CD4-positive, alpha-beta T cell treated with Interleukin-2 at 100 ng/mL for 4 hours (primary cell): ENCODE measurements at places on chromosomes 3 and 15.

DNA sequence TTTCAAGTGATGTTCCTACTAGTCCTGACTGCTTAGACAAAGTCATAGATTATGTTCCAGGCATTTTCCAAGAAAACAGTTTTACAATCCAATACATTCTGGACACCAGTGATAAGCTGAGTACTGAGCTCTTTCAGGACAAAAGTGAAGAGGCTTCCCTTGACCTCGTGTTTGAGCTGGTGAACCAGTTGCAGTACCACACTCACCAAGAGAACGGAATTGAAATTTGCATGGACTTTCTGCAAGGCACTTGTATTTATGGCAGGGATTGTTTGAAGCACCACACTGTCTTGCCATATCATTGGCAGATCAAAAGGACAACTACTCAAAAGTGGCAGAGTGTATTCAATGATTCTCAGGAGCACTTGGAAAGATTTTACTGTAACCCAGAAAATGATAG lies 3.8 kb downstream of the TIPARP start:
- DNase-seq = no peak

DNA sequence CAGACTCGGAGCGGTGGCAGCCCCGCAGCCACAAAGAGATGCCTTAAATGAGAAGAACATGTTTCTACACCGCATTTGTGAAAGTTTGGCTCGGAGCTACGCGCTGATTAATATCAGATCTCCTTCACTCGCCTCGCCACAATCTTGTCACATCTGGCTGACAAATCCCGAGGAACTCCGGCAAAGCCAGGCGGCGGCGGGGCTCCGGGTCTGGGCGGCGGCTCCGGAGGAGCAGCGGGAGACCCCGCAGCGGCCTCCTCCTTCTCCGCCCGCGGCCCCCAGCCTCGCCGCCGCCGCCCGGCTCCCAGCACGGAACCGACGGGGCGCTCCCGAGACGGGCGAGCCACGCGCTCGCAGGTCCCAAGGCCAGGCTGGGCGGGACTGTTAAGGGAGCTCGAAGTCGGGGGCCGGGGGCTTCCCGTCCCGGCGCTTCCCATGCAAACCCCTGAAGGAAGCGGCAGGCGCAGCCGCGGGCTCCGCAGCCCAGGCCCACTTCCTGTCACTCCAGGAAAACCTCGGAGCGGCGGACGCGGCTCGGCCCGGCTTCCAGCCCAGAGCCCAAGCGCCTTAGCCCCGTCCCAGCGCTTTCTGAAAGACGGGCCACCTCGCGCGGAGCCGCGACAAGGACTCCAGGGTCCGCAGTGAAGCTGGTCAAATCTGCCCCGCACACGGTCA lies 1.2 kb downstream of the BNC1 start:
- DNase-seq = no peak

DNA sequence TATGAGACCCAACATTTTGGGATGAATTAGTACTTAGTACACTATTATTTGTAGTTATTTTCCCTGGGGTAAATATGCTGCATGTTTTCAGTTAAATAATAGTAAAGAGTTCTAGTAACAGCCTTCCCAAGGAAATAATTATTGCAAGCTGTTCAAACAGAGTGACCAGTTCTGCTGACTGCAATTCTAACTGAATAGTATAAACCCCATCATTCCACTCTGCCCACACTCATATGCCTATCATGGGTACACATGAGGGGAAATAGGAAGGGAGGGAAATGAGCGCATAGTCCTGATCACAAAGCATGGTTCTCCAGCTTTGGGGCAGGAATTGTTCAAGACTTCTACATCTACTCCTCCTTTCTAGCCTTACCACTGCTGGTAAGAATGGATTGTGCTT lies 18.7 kb downstream of the UQCC5 start:
- DNase-seq = no peak

- no peak for DNase-seq
These were observed 654.6 kb downstream of the MECOM start for GRCh38 chr3:169008776-169009358.

GRCh38 chr3:51502562-51502910 lies 2.7 kb upstream of the DCAF1 start:
- no peak for DNase-seq

DNA sequence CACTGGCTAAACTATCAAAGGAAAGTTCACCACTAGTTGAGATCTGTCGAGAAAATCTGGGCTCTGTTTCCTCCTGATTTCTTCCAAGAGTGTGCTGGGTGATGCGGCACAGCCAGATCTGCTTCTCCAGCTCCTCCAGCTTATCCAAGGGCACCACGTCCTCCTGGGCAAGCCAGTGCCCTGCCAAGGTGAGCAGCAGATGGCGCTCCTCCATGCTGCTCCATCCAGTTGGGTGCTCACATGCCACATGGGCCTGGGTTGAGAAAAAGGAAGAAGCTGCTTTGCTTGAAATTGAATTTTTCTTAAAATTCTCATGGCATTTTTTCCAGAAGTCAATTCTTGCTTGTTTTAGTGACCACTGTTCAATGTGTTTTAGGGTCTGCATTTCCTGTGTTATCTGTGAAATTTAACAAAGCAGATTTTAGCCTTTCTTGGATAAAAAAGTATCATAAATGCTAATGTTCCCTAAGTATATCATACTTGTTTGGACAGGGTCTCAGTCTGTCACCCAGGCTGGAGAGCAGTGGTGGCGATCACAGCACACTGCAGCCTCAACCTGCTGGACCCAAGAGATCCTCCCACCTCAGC lies 47.3 kb downstream of the EIF3J start:
- peak; percentile 63 for DNase-seq

DNA sequence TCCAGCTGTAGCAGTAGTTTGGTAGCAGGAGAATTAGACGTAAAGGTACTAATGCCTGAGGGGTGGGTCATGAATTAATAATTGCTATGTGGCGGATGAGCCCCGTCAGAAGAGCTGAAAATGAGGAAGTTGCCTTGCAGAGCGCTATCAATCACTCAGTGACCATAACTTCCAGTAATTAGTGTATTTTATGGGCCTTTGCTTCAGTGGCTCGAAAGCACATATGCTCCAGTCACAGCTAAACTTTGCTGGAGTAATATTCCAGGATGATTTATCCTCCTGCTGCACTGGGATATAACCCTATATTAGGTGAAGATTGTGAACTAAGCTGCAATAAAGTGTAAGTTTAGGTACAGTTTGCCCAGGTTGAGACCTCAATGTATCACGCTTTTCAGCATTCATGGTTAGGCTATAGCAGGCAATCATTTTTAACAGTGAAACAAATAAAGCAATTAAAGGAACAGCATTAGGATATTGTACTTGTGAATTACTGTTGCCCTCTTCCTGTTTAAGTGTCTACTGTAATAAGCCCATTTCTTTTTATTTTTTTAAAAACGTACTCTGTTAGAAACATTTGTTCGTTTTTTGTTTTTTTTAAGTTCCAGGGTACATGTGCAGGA lies 104.6 kb upstream of the SKOR1 start:
- no peak for DNase-seq

DNA sequence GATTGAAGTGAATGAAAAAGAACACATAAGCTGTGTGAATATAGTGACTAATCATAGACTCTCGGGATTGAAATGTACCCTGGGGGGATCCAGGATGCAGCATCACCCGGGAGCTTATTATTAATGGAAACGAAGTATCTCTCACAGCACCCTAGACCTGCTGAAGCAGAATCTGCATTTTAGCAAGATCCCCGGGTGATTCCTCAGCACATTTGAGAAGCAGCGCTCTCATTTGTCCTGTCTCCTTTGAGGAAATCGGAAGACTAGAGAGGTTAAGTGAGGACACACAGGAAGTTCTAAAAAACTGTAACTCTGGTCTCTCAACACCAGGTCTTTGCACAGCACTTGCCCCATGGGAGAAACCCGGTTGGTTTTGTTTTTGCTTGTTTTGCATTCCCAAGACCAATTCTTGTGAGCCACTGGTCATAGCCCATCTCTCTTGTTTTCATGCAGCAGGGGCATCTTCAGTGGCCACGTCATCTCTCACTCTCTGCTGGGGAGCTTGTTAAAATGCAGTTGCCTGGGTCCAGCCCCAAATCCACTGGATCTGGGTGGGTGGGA lies 30.2 kb downstream of the ZNF710 start:
- DNase-seq = peak; percentile 12

DNA sequence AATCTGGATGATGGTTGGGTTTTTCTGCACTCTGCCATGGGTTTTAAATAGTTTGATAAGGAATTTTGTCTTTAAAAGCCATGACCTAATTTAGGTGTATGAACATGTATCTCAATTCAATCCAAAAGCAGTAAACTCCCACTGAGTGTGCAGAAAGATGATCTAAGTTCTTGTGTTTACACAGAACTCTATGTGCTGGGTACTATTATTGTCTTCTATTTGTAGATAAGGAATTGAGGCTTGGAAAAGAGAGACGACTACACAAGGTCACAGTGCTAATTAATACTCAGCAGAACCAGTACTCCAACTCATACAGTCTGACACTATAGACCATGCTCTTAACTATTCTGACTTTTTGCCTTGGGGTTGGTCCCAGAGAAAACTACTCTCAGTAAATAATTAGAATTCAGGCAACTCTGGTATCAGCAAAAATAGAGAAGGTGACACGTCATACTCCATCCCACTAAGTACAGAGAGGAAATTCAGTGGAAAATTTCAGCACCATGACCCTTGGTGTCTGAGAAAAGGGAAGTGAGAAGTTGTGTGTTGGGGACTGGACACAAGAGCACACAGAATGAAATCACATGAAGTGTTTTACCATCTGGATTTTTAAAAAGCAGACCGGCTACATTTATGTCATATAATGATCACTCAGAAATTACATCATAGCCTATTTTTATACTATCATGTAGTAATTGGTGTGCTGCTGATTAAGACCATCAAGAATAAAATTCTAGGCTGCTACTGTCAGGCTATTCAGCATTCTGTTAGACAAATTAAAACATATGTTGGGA lies 18.3 kb upstream of the MYH15 start:
- no peak for DNase-seq

DNA sequence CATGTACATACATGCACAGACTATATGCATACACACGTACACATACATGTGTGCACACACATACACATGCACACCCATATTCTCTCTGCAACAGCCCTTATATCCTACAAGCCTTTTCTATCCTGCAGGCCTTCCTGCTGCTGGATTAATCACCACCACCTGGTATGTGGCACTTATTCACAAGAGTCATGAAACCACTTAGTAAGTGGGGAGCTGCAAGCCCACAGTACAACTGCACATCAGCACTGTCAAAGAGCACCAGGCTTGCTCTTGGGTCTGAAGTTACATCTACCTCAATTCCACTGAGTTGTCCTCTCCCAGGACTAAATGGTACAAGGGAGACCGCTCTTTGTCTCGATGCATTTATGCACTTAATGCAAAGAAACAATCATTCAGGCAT lies 233.2 kb downstream of the KLF13 start:
- DNase-seq = no peak

GRCh38 chr3:170631755-170632488 lies 46.0 kb upstream of the SLC7A14 start:
- DNase-seq = no peak

- no peak for DNase-seq
These were observed 61.3 kb downstream of the LSM3 start for GRCh38 chr3:14239940-14240339.

GRCh38 chr15:70573121-70573850 lies 190.1 kb downstream of the UACA start:
- no peak for DNase-seq

DNA sequence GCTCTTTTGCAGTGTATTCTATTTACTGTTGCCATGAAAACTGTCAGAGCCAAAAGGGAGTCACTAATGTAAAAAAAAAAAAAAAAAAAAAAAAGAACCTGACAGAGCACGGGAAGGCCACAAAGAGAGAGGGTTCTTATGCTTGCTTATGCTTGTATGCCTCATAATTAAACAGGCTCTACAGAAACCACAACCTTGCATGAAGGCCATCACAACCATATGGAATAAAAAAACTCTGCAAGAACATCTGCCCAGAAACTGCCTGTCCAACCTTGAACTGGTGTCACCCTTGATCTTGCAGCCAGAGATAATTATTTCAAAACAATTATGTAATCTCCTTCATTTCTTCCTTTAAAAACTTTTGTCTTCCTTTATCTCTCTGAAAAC lies 50.1 kb downstream of the CFAP20DC start:
- no peak for DNase-seq

- DNase-seq = peak; percentile 66
These were observed 23.5 kb upstream of the TSC22D2 start for GRCh38 chr3:150384296-150385212.

- DNase-seq = no peak
These were observed 324.3 kb downstream of the FEZF2 start for GRCh38 chr3:62049033-62049432.

- no peak for DNase-seq
These were observed 23.1 kb downstream of the CCDC33 start for GRCh38 chr15:74259292-74259648.

DNA sequence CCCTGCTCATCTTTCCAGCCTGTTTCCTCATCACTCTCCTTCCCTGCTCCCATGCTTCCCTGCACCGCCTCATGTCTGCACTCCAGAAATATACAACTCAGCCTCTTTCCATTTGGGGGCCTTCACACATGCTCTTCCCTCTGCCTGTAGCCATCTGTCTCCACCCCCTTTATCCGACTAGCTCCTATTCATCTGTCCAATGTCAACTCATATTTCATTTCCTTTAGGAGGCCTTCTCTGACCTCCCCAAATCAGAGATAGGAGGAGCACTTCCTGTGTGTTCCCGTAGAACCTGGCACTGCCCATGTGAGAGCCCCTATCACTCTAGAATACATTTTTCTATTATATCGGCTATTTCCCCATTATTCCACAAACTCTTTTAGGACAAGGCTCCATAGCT lies 10.6 kb downstream of the ATP8B4 start:
- no peak for DNase-seq

DNA sequence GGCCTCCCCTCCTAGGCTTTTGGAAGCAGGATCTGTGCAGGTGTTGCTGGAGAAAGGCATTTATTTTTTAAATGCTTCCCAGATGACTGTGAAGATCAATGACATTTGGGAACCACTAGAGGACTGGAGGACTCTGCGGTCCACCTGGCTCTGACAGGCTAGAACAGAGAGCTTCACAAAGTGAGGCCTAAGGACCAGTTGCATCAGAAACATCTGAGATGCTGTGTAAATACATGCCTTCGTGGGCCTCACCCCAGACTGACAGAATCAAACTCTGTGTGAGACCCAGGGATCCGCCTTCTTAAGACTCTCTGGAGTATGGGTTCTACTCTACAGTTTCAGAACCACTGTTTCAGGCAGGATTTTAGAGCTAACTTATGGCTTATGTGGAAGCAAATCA lies 105.0 kb upstream of the ICE2 start:
- DNase-seq = no peak

GRCh38 chr3:128634075-128634611 lies 16.5 kb downstream of the RPN1 start:
- no peak for DNase-seq

- DNase-seq = no peak
These were observed 30.7 kb downstream of the ARIH2 start for GRCh38 chr3:48949376-48949717.

- DNase-seq = no peak
These were observed 337.1 kb upstream of the LRRFIP2 start for GRCh38 chr3:37511463-37511920.

- no peak for DNase-seq
These were observed 56.3 kb upstream of the CHD2 start for GRCh38 chr15:92843814-92844213.

DNA sequence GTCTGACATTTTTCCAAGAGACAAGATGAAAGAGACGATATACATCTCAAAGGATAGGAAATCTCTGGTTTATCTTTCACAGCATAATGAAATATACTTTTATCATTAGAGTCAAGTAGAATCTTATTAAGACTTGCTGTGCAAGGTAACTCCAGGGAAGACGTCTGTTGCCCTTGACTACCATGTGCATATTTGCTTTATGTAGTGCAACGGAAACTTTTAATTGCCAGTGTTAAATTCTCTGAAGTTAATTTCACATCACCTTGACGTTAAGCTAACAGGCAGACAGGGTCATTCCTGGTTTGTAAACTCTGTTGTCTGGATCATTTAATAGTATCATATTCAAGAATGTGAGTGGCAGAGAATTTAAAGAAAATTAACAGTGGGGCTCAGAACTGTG lies 82.8 kb downstream of the LRTM1 start:
- no peak for DNase-seq
